ENCODE measurements at places on chromosomes 7 and 10.

- DNase-seq: no peak
Observed at GRCh38 chr7:876972-877311, 588 bp downstream of the GET4 start.

DNA sequence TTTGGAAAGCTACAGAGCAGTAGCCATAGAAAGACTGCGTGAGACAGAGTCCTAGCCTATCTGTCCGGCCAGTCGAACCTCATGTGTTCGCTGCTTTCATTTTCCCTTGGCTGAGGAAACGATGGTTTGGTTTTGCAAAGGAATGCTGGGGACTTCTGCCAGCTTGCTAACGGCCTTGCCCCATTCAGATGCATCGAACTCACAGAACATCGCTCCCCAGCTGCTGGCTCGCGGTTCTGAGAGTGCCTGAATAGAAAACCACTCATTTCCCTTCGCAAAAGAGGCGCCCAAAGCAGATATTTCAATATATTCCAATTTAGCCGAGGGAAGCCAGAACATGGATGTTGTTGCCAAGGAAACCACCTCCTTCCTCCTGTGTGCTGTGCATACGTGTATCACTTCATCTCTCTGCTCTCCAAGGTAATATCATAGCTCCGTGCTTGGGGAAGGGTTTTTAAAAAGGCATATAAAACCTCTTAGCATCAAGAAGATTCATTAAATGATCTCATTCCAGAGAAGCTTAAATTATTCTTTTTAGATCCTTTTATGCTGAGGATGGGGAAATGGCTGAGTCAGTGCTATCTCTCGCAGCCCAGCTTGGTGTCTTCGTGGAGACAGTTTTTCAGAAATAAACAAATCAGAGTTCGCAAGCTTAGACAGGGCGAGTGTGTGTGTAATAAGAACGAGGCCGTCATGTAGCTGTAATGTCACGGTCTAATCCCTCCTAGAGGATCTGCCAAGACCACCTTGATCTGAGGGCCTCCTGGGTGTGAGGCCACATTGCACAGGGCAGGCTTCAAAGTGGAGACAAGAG lies 215.2 kb downstream of the RPS24 start:
- DNase-seq: peak; percentile 87

GRCh38 chr7:140084972-140085371 lies 22.2 kb upstream of the PARP12 start:
- DNase-seq: no peak

DNA sequence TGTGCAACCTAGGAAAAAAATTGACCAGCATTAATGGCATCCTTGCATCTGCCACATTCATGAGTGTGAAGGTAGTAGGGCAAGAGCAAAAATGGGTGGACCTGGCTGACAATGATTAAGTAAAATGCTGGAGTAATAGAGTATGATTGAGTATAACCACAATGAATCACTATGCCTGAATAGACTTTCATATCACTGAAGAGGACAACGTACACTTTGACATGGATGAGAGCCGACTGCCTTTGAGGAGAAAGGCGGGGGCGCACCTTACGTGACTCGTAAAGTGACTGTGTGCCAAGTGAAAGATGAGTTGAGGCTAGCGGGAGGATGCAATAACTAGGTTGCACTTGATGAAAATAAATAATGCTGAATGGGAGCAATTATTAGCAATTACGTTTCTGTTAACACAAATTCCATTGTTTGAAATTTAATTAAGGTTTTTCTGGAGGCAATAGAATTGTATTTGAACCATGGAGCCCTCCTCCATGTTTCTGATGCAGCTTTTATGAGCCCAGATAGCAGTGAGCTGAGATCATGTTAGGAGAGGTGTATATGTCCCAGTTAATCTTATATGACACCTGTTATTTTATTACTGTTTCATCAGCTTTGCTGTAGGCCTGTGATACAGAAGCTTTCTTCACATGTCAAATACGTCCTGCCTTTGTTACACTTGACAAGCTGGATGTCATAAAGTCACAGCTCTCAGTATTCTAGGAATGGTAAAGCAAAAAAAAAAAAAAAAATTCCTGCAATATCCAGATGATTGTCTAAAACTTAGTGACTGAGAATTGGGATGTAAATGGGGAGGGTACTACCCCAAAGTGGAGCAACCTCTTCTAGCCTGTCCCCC lies 596.5 kb downstream of the NXPH1 start:
- DNase-seq: no peak

DNA sequence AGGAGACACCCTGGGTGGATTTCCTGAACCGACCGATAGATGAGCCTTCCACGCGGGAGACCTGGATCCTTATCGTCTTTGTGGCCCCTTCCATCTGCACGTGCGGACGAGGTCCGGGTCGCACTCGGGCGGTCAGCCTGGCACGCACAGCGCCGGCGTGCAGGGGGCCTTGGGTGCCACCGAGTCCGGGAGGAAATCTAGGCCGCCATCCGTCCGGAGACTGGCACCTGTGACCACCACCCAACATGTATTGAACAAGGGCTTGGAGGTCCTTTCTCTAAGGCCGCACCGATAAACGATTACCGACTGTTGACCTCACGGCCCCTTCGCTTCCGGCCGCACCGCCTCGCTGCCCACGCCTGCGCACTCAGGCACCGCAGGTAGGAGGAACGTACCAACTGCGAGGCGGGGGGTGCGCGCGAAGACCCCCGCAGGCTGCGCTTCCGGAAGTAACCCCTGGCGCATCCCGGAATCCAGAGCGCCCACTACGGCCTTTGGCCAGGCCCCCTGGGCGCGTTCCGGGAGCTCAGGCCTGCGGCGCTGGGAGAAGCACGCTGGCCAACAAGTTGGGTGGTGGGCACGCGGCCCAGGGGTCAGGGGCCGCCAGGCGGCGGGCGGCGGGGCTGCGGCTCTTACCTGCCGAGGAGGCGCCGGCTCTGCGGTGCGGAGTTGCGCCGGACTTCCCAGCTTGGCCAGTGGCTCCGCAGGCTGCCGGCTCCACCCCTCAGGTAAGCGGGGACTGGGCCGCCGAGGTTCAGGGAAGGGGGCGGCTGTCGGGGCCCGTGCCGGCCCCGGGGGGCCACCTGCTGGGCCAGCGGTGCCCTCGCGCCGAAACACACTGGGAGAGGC lies at the start of the genes ACTR3C and LRRC61:
TSS of gene ACTR3C (minus strand) at position 713 of the 849 bp plus-strand sequence. CDS start 28,249 bp downstream, outside the sequence.
TSS of gene LRRC61 (plus strand) at position 523 of the 849 bp plus-strand sequence. CDS start 13,507 bp downstream, outside the sequence.
- no peak for DNase-seq

GRCh38 chr7:47647181-47647917 lies 65.4 kb upstream of the TNS3 start:
- no peak for DNase-seq

DNA sequence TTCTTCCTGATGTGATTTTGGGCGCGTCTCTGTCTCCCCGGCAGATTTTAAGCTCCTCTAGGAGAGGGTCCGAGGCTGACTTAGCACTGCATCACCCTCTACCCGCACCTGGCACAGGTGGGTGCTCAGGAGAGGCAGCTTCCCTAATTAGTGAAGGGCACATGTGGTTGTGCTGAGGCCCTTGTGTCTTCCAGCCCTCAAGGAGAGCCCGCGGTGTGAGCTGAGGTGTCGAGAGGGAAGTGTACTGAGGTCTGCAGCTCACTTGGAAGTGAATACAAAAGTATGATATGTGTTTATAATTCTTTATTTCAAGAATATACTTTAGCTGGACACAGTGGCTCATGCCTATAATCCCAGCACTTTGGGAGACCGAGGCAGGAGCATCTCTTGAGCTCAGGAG lies 20.4 kb upstream of the JAKMIP3 start:
- DNase-seq: no peak

GRCh38 chr10:606762-607544 lies 82.5 kb downstream of the DIP2C start:
- DNase-seq: no peak

- no peak for DNase-seq
Observed at GRCh38 chr7:135665042-135665441, 2.7 kb downstream of the STMP1 start.

DNA sequence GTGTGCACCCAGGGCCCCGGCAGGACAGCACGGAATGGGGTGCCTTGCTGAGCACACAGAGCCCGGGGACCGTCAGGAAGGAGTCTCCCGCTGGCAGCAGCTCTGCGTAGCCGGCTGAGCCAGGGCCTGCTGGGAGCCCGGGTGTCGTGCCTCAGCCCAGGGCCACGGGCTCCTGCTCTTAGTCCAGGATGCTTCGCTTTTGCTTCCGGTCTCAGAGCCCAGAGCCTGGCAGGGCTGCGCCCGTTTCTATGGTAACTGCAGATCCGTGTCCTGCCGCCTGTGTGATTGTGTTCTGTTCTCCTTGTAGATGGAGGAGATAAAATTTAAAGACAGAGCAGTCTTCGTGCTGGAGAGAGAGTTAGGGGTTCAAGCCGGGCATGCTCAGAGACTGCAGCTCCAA lies 53.7 kb upstream of the DPYSL4 start:
- DNase-seq: no peak

DNA sequence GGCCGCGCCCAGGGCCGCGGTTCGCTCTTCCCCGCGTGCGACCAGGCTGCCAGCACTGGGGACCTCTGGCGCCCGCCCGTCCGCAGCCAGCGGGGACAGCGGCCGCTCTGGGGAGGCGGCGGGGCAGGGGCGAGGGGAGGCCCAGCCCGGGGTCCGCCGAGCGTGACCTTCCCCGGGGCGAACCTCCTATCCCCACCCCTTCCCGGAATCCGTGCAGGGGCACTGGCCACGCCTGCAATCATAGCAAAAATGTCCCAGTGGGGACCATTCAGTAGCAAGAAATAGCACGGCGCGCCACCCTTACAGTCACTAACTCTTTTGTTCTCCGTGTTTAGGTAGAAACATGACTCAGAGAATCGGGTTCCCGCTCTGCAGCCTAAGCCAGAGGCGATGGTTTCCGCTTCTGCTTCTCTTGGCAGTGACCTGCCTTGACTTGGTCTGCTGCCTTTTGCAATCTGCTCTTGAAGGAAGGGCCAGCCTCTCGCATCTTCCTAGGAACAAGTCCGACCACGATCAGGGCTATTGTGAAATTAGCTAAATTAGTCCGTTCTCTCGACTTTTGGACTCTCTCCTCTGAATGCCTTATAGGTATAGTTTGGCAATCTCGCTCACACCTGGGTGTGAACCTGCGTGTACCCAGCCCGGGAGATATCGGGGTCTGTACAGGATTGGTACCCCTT lies 79.3 kb upstream of the ACBD5 start:
- DNase-seq: peak; percentile 35

- no peak for DNase-seq
Observed at GRCh38 chr7:10684606-10685005, 289.1 kb upstream of the PHF14 start.

DNA sequence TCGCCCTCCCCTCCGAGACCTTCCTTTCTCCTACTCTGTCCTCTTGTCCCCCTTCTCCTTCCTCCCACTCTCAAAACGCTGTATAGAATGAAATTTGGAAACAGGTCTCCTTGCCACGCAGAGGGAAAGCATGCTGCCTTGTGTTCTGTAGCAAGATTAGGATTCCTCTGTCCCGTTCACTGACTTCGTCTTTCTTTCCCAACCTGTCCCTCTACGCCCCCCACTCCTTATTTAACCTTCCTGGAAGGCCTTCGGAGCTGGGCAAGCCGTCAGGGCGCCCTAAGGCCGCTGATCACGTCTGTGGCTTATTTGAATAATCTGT lies 1.3 kb downstream of the HOXA9 start:
- DNase-seq: no peak

GRCh38 chr10:48478469-48478868 lies 126.4 kb downstream of the ARHGAP22 start:
- no peak for DNase-seq

DNA sequence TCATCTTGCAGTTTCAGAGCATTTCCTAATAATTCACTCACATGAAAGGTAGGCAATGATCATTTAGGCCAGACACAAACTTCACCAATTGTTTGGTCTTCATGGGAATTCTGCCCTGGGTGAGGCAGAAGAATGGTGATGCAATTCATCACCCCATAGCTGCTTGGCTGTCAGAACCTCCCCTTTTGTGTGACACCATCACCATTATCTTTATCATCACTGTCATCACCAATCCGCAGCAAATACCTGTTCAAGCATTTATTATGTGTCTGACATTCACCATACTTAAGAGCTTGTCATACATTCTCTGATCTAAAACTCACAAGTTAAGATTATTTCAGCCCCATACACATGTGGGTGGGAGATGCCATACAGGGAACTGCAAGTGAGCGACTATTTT lies 799.5 kb upstream of the LRRN3 start:
- DNase-seq: no peak

GRCh38 chr7:140726281-140726680 lies 29.8 kb downstream of the NDUFB2 start:
- DNase-seq: peak; percentile 27
